ENCODE measurements at places on chromosomes 7 and 10.

GRCh38 chr10:111035542-111035941 lies 41.3 kb upstream of the ADRA2A start:
- DNase-seq: no peak

- no peak for DNase-seq
Observed at GRCh38 chr10:78059906-78060702, 26.4 kb downstream of the RPS24 start.

- DNase-seq: no peak
Observed at GRCh38 chr7:124351950-124352349, 319.1 kb upstream of the TMEM229A start.

GRCh38 chr7:64183126-64183742 lies 23.8 kb upstream of the ZNF735 start:
- peak; percentile 33 for DNase-seq

DNA sequence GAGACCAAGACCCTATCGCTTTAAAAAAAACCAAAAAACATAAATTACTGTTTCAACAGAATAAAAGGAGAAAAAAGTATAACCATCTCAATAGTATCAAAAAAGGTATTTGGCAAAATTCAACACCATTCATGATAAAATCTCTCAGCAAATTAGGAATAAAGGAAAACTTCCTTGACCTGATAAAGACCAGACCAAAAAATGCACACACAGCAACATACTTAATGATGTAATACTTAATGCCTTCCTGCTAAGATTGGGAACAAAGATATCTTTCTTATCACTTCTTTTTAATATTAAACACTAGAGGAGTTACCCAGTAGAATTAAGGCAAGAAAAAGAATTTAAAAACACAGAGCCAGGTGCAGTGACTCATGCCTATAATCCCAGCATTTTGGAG lies 79.3 kb downstream of the CNOT4 start:
- DNase-seq: no peak

DNA sequence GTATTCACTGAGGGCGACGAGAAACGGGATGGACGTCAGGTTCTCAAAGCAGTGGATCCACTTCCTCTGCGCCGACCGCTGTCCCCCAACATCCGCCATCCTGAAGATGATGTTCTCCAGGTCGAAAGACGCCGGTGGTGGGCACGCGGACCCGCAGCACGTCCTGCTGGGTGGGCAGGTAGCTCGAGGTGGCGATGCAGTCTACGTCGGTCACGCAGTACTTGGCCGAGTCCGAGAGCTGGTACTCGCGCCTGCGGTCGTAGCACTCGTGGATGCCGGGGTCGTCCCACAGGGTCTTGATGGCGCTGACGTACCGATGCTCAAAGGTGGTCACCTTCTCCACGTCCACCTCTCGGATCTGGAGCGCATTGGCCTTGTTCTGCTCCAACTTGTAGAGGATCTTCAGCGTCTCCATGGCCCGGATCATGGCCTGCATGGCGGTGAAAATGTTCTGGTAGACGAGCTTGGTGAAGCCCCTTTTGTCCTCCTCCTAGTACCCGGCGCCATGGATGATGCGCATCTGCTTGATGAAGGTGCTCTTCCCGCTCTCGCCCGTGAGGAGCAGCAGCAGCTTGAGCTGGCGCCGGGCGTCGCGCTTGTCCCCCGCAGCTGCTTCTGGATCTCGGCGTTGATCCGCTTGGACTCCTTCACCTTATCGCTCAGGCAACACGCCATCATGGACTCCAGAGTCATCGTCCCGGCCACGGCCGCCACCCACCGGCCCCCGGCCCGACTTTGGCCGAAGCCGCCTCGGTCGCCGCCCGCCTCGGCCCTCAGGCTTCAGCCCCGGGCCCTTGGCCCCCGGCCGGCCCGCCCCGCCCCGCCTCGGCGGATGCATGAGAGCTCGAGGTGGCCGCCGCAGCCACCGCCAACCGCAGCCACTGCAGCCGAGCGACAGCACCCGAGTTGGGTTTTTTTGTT lies 122.9 kb upstream of the KCTD7 start:
- peak; percentile 36 for DNase-seq

DNA sequence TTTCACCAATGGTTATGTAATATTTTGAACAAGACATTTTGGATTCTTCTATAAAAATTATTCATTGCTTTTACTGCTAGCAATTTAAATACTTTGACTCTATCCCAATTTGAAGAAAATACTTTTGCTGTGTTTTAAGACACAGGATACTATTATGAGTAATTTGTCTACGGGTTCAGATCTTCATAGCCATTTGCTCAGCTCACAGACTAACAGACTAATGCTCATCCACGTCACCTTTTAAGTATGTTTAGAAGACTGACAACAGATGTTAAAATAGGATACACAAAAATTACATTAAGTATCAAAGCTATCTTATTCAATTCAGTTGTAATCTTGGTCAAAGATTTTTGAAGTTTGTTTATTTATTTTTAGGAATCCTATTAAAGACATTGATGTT lies 251.3 kb upstream of the CHRM2 start:
- DNase-seq: no peak

GRCh38 chr10:33201971-33202370 lies 132.5 kb downstream of the NRP1 start:
- no peak for DNase-seq

DNA sequence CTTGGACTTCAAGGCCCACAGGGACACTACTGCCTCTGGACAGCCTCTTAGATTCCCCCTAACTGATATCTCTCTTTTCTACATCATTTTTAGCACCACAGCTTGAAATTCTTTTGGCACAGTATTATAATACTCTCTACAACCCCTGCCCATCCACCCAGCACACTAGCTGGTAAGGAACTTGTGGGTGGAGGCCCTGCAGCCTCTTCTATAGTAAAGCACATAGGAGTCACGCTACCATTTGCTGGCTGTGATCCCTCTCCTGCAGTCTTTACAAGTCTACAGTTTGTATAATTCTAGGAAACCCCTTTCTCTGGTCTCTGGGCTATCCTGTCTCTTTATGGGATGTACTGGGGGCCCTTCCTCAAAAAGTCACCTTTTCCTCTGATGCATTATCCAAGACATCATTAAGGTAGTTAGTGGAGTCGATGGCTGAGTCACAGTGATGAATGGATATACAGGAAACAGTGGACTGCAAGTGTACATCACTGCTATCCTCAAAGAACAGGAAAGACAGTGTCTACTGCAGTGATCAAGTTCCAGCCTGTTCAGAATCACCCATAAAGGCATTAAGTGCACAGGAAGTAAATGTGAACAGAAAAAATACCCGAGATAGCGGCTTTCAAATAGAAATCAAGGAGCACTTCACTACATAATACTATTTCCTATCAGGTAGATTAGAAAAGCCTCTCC lies 54.4 kb downstream of the STK17A start:
- DNase-seq: no peak

DNA sequence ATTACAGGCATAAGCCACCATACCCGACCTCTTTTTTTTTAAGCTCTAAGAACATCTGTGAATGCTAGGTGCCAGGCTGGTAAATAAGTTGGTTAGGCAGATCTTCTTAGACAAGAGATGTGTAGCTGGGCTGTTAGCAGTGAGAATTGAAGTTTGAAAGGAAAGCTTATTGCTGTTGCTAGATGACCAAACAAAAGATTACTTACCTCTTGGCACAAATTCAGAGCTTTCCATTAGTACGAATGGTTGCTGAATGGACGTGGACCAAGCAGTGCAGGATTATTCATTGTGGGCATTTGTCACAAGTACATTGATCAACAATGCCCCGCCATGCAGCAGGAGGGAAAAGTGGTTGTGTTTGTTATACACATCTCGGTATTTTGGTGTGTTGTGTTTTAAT lies 131.2 kb downstream of the GFRA1 start:
- no peak for DNase-seq

DNA sequence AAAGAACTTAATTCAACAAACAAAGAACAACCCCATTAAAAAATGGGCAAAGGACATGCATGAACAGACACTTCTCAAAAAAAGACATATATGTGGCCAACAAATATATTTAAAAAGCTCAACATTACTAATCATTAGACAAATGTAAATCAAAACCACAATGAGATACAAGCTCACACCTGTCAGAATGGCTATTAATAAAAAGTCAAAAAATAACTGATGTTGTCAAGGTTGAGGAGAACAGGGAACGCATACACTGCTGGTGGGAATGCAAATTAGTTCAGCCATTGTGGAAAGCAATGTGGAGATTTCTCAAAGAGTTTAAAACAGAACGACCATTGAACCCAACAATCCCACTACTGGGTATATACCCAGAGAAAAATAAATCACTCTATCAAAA lies 19.1 kb downstream of the ZFAND4 start:
- no peak for DNase-seq

DNA sequence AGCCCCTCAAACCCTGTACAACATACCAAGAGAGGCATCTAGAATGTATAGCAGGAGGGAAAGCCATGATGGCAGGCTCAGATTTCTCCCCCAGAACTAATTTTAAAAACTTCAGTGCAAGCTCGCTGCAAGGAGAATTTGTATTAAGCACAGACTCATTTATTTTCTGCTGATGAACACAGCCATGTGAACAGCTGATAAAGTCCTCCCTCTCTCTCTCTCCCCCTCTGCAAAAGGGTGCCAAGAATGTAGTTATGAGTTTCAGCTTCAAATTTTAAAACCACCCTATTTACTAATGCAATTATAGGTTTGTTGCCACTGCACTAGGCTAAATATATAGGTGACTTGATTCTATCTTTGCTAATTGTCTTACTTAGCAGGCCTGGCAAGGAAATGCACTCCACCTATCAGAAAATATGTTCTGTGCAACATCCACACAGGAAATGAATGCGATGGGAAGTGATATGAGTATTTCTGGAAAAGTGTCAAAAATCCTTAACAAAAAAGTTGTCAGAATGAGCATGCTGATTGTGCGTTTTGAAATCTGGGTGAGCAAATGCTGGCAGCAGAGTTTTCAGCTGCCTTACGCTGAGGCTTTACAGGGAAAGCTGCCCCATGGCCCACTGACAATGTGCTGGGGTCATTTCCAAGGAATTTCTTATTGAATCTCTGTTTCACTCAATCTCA lies 43.4 kb upstream of the GHITM start:
- DNase-seq: no peak

- no peak for DNase-seq
Observed at GRCh38 chr7:99860281-99861127, 16.3 kb downstream of the OR2AE1 start.

GRCh38 chr7:37054624-37055241 lies 330.4 kb upstream of the AOAH start:
- no peak for DNase-seq

DNA sequence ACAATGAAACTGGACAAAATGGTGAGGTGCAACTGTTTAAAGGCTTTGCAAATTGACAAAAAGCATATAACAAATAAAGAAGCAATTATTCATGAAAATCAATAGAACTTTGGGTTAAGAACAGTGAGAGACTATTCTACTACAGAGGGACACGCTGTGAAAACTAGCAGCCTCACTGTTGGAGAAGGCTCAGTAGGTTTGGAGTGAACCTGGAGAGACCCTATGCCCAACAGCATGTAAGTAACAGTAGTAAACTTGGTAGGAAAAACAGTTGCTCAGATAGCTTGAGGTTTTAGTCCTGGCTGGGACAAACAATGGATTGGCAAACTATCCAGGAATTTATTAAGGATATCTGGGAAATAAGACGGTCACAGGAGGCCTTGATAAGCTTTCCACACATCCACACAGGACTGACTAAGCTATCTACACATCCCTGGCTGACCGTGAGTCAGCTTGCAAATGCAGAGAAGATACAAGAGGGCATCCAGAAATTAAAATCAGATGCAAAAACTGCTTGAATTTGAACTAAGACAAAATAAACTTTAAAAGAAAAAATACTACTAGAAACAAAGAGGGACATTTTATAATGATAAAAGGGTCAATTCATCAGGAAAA lies 15.9 kb downstream of the FAM149B1 start:
- DNase-seq: no peak

GRCh38 chr7:119842337-119842736 lies 430.6 kb upstream of the KCND2 start:
- DNase-seq: no peak

- no peak for DNase-seq
Observed at GRCh38 chr10:59617996-59618395, 91.7 kb downstream of the SLC16A9 start.

GRCh38 chr7:114255404-114255841 lies 159.2 kb upstream of the FOXP2 start:
- no peak for DNase-seq

DNA sequence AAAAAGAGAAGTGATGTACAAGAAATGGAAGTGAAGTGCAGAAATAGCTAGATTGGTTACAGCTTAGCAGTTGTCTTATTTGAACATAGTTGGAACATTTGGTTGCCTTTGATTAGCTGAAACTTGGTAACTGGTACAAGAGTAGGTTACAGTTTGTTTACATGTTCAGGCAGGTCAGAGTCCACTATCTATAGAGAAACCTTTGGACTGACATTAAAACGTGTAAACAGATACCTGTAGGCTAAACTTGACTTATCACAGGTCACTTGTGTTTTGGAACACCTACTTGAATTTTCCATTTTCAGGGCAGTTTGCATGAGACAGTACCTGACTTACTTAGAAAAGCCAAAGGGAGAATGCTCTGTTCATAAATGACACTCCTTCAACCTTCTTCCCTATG lies 28.5 kb upstream of the CYP2C8 start:
- no peak for DNase-seq

- no peak for DNase-seq
Observed at GRCh38 chr7:47416492-47417480, 165.1 kb downstream of the TNS3 start.

DNA sequence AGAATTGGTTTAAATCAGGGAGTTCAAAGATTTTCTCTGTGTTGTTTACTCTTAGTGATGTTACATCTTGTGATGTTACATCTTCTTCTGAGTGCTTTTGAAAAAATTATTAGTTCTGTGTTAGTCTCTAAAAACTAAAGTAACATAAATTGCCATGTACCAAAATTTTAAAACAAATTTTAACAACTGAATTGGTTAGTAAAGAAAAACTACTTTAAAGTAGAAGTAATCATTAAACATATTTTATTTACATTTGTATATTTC lies 5.2 kb upstream of the IGF2BP3 start:
- DNase-seq: no peak

GRCh38 chr7:78635026-78635793 lies 818.3 kb downstream of the MAGI2 start:
- no peak for DNase-seq

- DNase-seq: no peak
Observed at GRCh38 chr10:12945690-12946359, 55.7 kb downstream of the CCDC3 start.

DNA sequence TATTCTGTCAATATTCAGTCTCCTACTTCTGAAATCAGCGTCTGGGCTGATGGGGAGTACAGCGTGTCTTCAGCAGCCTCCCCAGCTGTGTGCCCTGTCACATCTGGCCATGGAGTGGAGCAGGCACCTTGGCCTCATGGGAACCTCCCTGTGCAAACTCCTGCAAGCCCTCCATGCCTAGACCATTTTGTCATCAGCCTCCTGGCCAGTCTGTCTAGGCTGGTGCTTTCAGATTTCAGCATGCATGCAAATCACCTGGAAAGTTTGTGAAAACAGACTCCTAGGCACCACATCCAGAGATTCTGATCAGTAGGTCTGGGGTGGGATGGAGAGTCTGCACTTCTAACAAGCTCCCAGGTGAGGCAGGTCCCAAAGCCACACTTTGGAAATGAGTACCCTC lies 26.2 kb upstream of the CCSER2 start:
- no peak for DNase-seq

GRCh38 chr7:37942934-37943610 lies 22.6 kb downstream of the EPDR1 start:
- no peak for DNase-seq
